Effector memory CD8-positive, alpha-beta T cell (primary cell): ENCODE measurements at places on chromosomes 5 and 9.

DNA sequence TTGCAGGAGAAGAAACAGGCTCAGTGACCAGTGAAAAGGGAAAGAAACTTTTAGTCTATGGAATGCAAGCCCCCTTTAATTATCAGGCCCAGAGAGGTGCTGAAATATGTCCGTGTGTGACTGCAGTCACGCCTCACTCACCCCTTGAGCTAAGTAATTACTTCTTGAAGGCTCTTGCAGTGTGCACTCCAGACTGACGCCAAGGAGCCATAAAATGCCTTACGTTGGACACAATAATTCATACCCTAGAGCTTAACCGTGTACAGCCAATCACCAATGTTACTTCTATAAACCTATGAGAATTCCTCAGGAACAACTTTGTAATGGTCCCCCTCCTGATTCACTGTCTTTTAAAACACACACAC lies 242.2 kb downstream of the SYK start:
- no peak for DNase-seq
- peaks cover 4% of the 10 kb centered on the region for H3K36me3 ChIP-seq
- no peak overlapping the region for H3K4me3 ChIP-seq
- peaks cover 29% of the 10 kb centered on the region for H3K27me3 ChIP-seq
- H3K4me1 ChIP-seq, result peaks cover 22% of the 10 kb centered on the region

DNA sequence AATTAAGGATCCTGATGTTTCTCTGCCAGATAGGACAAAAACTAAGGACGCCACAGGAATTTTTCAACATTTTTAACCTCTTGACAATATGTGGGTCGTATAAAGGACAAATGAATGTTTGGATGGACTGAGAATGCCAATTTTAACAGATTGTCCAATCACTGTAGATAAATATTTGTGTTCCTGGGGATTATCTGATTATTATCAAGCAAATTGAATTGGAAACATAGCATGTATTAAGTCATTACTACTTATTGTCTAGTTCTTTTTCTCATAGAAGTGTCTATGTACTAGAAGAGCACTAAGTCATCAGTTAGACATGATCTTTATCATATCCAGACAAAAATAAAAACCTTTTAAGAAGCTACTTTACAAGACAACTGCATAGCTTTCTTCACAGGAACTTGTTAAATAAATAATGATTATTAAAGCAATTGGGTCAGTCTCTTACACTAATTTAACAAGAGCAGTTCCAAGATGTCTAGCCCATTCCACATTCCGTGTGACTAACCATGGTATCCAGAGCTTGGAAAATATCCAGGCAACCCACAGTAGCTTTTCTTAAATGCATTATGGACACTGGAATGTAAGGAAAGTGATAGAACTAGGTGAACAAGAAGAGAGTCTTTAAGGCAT lies 127.5 kb upstream of the CDKN2B start:
- H3K4me1 ChIP-seq, result no peaks in the 10 kb centered on the region
- no peak overlapping the region for H3K4me3 ChIP-seq
- DNase-seq, result no peak
- no peaks in the 10 kb centered on the region for H3K36me3 ChIP-seq

DNA sequence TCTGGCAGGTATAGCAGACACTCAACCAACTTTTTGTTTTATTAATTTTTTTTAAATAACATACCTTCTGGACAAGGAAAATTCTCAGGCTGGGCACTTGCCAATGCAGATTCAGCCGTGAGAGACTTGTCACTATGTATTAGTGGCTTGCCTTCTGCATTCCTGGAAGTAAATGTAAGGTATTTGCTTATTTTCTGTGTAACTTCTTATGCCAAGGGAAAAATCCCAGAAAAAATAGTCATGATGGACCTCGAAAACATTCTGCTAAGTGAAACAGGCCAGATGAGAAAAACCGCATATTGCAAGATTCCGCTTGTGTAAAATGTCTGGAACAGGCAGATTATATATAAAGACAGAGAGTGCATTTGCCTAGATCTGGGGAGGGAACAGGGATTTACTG lies 260.3 kb upstream of the DAPK1 start:
- H3K27ac ChIP-seq, result no peak overlapping the region
- no peaks in the 10 kb centered on the region for H3K4me1 ChIP-seq
- no peak overlapping the region for H3K4me3 ChIP-seq
- H3K27me3 ChIP-seq, result peaks cover 24% of the 10 kb centered on the region
- H3K36me3 ChIP-seq, result no peaks in the 10 kb centered on the region
- DNase-seq, result no peak

GRCh38 chr5:134846641-134846960 lies 833 bp downstream of the C5orf24 start:
- no peak for DNase-seq
- peak overlapping the region; percentile 97 for H3K27ac ChIP-seq
- H3K4me3 ChIP-seq, result peak overlapping the region; percentile 93
- H3K4me1 ChIP-seq, result peaks cover 31% of the 10 kb centered on the region

DNA sequence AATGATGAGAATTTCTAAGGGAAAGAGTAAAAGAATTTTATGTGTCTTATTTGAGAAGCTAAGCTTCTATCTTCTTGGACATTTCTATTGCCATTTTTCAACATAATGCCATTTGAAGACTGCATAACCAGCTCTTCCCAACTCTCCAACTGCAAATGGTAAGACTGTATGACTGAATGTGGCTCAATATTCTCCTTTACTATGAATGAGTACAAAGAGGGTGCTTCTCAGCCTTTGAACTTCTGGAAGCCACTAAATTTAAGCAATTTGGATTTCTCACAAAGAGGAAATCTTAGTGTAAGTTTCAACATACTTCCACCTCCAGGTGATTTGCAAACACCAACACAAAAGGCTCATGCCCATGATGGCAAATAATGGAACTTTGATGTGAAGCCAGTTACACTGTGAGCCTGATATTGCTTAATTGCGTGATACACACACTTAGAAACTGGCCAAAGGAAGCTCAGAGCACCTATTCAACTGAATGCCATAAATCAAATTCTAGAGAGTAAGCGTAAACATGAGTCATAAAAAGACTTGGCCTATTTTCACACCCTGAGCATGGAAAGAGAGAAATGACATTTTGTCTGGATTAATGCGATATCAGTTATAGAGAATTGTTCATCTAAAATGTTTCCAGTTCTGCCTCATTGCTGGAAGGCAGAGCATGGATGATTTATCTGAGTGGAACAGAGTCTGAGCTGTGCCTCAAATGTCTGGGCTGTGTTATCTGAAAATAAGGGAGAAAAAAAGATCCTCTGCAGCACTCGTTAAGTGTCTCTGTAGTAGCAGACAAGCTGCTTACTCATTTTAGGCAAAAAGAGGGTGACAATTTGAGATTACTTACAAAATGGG lies 145.3 kb downstream of the PLK2 start:
- no peaks in the 10 kb centered on the region for H3K4me1 ChIP-seq
- no peaks in the 10 kb centered on the region for H3K36me3 ChIP-seq
- no peak for DNase-seq
- peaks cover 3% of the 10 kb centered on the region for H3K27me3 ChIP-seq
- no peak overlapping the region for H3K4me3 ChIP-seq

- H3K4me3 ChIP-seq, result no peak overlapping the region
- H3K27me3 ChIP-seq, result no peaks in the 10 kb centered on the region
Observed at GRCh38 chr9:80928697-80929096, 760.6 kb downstream of the TLE1 start.

DNA sequence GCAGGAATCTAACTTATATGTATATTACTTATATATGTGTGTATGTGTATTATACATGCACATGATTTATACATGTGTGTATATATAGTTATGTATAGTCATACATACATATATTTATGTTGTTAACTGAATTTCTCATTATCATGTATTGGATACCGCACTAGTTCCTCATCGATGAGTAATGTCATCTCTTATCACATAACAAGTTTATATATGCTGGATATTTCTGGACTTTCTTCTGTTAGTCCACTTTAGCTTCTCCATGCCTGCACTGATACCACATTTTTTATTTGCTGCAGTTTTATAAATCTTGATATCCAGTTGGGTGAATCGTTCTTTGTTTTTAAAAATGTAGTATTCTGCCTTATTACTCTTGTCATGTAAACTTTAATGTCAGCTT lies 50.2 kb downstream of the APC start:
- H3K27ac ChIP-seq, result no peak overlapping the region
- no peaks in the 10 kb centered on the region for H3K4me1 ChIP-seq
- no peaks in the 10 kb centered on the region for H3K27me3 ChIP-seq
- no peak for DNase-seq

DNA sequence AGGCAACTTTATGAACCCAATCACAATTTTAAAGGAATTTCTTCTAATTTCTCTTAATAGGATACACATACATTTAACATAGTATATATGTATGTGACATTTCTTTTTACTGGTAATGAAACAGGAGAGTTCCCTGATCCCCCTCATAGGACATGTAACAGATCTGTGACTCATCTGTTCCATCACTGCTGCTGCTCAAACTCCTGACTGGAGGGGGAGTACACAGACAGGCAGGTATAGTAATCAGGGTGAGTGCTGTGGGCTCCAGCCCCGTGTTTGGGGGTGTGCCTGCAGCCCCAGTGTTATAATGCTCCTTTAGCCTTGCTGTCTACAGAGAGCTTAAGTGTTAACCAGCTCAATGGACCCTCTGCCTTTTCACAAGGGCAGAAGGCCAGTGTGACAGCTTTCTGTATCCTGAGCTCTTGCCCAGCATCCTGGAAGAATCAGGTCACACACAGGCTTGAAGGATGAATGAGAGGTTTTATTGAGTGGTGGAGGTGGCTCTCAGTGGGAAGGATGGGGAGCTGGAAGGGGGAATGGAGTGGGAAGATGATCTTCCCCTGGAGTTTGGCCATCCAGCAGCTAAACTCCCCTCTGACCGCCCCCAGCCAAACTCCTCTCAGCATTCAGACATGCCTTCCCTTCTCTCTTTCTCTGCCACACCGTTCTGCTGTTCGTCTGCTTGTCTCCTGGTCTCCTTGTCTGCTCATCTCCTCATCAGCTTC lies 161.3 kb downstream of the ZNF608 start:
- no peaks in the 10 kb centered on the region for H3K36me3 ChIP-seq
- H3K4me1 ChIP-seq, result no peaks in the 10 kb centered on the region
- H3K27me3 ChIP-seq, result no peaks in the 10 kb centered on the region
- H3K27ac ChIP-seq, result no peak overlapping the region

DNA sequence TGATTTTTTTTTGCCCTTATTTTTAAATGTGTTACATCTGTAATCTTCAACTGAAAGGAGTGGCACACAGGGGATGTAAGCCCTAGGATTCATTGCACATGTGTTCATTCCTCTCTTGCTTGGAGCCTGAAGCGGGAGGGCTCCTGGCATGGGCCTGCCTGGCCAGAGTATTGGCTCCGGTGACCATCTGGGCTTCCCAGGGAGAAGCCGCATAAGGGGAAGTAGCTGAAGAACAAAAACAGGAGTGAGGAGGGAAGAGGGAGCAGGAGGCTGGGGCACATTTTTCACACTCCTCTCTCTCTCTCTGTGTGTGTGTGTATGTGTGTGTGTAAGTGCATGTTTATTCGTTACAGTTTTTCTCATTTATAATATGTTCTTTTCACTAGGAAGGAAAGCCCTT lies 269.9 kb downstream of the PRR16 start:
- H3K4me3 ChIP-seq, result no peak overlapping the region
- DNase-seq, result no peak
- no peaks in the 10 kb centered on the region for H3K4me1 ChIP-seq
- no peaks in the 10 kb centered on the region for H3K27me3 ChIP-seq
- no peak overlapping the region for H3K27ac ChIP-seq

GRCh38 chr9:79651251-79651795 lies 79.6 kb downstream of the TLE4 start:
- H3K36me3 ChIP-seq, result peaks cover 19% of the 10 kb centered on the region
- no peak overlapping the region for H3K4me3 ChIP-seq
- H3K27me3 ChIP-seq, result no peaks in the 10 kb centered on the region
- no peaks in the 10 kb centered on the region for H3K4me1 ChIP-seq
- H3K27ac ChIP-seq, result no peak overlapping the region
